SJSA1 (cell line): ENCODE measurements at places on chromosomes 2 and 18. TPM values are rescaled to one million over a fixed set of nuclear protein-coding genes. Genes with fewer than 3 reads are reported as not detected.

The AMER3 gene
- total RNA-seq = not detected in 2 replicates

The PDCD1 gene
- total RNA-seq = not detected in 2 replicates

The PAX8 gene
- not detected in 2 replicates for total RNA-seq

The SP140 gene
- total RNA-seq = 0.44 and 2.2 TPM in 2 replicates

The BOLL gene
- total RNA-seq = not detected in 2 replicates

The FBXO48 gene
- total RNA-seq = 0.60 and 0.74 TPM in 2 replicates

The NTSR2 gene
- total RNA-seq = not detected in 2 replicates

The FABP1 gene
- not detected in 2 replicates for total RNA-seq

The RAB6C gene
- total RNA-seq = not detected in 2 replicates

The SERPINB3 gene
- not detected in 2 replicates for total RNA-seq

The COL6A3 gene
- total RNA-seq = 160 and 243 TPM in 2 replicates

The RSAD2 gene
- not detected in 2 replicates for total RNA-seq

The C2orf15 gene
- total RNA-seq = not detected in 2 replicates

The IL36RN gene
- not detected in 2 replicates for total RNA-seq

The GRHL1 gene
- total RNA-seq = 1.3 and 2.3 TPM in 2 replicates

The PDE1A gene
- total RNA-seq = not detected in 2 replicates

The SLC23A3 gene
- 0.13 TPM in 1 of 2 replicates, not detected in the other for total RNA-seq

The REG3A gene
- total RNA-seq = not detected in 2 replicates

The UGT1A10 gene
- not detected in 2 replicates for total RNA-seq
